Fibroblast of skin of left biceps (primary cell): ENCODE measurements at places on chromosomes 11 and 22.
A peak's percentile ranks its signal among the peaks of the same experiment; 100 is the strongest.

GRCh38 chr22:37752189-37753087 lies 55.3 kb upstream of the GCAT start:
- DNase-seq = peak; percentile 45

DNA sequence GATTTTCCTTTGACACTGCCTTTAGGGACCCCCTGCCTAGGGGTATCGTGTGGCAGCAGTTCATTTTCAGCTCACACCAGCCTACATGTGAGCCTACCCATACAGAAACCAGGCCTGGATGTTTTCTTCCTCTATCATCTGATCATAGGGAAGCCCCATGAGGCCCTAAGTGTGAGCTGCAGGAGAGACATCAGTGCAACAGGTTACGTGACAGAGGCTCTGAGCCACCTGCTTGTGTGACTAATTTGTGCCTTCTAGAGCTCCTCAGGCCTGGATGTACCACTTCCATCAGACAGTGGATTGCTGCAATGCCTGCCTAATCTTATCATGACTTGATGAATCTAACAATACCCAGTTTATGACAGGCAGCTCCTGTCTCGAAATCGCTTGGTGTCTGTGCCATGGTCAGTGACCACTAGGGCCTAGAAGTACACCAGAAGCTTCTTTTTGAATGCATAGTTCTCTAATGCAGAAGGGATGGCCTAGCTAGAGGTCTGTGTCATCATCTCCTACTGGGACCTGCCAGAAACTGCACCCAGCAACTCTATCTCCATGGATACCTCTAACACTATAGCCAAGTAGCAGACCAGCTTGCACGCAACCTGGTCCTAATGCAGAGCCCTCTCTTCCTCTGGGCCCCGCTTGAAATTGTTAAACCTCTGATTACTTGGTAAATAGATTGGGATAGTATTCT lies 109.7 kb upstream of the CLPB start:
- DNase-seq = no peak

DNA sequence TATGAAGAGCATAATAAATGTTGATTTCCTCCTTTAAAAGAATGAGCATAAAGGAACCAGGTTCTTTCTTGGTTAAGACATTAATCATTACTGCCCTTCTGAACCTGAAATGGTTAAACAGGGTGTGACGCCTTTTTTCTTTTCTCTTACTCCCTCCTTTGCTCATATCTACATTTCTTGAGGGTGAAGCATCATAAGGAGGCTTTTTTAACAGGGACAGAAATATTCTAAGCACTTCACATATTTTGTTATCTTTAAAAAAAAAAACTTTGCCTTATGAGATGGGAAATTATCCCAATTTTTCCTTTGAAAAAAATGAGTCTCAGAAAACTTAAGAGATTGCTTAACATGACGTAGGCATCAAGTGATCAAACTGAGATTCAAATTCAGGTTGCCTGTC lies 1036.3 kb upstream of the TENM4 start:
- no peak for DNase-seq

DNA sequence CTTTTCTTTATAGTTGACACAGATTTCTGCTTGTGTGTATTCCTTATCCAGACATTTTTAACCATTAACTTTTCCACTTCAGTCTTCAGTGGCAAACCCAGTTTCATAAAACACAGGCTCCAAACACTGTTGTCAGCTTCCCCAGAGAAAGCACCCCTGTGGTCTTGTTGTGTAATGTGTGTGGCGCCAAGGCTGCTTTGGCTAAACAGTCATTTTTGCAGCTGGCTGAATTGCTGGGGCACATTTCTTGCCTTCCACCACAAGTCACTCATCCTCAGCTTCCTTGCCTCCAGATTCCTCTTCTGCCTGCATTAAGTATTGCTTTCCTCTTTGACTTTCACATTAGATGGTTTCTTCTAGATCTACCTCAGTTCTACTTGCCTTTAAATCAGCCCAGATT lies 40.5 kb downstream of the ARHGAP1 start:
- no peak for DNase-seq

- no peak for DNase-seq
Observed at GRCh38 chr11:31823644-31824331, 12.7 kb upstream of the PAX6 start.

GRCh38 chr11:1743585-1744136 lies 6.7 kb downstream of the IFITM10 start:
- no peak for DNase-seq

DNA sequence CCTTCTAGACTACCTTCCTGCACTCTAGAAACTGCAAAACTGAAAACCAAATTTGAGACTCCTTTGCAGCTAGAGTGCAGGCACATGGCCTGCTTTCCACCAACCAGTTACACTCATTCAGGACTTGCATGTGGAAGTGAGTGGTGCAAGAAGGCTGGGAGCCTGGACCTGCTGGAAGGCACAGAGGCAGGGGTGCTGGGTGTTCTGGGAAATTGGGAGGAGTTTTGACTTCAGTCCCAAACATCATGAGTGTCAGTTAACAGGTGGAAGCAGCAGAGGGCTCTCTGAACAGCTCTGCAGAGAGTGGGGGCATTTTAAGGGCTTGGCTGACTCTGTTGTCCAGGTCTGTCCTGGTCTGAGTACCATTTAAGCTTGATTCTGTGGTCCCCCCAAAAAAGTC lies 49.3 kb upstream of the SYT13 start:
- DNase-seq = no peak
